Sciatic nerve (tissue), 2 donors: ENCODE measurements at places on chromosomes 12 and 14. TPM values are rescaled to one million over a fixed set of nuclear protein-coding genes. Genes with fewer than 3 reads are reported as not detected.

SLCO1A2 gene
- total RNA-seq: 0.67 TPM

NGB gene
- total RNA-seq: not detected

IFI27L1 gene
- total RNA-seq: 20.5 TPM

DNA sequence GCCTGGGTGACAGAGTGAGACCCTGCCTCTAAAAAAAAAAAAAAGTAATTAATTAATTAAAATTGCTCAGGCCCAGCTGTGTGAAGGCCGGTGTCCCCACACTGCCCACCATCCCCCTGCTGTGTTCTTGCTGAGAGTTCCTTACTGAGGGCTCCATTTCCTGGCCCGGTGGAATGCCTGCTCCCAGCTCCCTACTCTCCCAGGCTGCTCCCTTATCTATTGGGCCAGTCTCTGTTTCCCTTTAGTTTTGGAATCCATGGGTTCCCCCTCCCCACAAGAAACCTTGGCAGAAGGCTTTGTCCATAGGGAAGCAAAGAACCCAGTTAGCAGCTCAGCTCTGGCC lies 19.0 kb downstream of the MLXIP start:
- no peak for DNase-seq

GRCh38 chr14:42224053-42224888 lies 617.6 kb downstream of the LRFN5 start:
- peak; percentile 86 for DNase-seq

GRCh38 chr12:124721501-124722162 lies 142.0 kb downstream of the SCARB1 start:
- no peak for DNase-seq

- DNase-seq: peak; percentile 82
Measured at GRCh38 chr14:50943261-50943942, 881 bp downstream of the PYGL start.

DNA sequence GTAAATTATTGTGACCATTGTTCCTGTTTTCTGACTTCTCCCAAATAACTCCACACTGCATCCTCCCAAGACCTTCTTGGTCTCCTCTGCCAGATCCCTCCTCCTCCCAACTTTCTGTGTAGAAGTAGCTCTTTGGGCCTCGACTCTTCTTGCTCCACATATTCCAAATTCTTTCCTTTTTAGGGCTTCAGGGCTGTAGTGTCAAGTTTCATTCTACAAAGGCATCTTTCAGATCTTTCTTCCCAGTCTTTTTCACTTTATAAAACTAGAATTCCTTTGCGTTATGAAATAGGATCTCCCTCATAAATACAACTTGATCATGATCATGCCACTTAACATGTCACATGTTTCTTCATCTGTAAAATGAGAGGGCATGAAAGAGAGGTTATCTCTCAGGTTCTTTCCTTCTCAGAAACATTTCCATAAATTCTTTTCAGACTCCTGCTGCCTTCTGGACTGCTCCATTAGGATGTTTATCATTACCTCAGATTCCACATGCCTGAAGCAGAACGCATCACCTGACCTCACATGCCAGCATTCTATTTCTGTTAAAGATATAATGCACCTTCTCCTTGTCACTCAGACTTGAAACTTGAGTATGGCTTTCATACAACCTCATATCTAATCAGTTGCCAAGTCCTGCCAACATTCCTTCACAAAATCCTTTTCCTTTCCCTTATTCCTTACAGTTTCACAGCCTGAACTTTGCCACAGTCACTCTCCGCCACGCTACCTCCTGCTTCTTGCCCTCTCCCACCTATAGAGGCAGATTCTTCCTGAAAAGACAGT lies 8.5 kb downstream of the SLC38A1 start:
- no peak for DNase-seq
